Islet precursor cell (in vitro differentiated cells): ENCODE measurements at places on chromosomes 7 and 10.

DNA sequence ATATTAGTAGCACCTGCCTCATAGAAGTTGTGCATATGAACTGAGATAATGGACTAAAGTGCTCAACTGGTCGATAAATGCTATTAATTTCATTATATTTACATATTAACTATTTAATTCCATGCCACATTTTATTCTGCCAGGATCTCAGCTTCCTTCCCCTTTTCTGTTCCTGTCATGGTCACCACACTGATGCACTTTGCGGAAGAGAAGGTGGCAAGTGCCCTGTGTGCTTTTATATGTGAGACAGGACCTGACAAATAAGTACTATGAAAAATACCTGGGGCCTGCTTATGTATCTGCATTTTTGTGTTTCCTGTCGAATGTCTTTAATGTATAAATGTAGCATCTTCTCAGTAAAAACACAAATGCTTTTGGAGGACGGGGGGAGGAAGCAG, 12.2 kb downstream of the ATP6V0E2 start:
- no peak for DNase-seq

DNA sequence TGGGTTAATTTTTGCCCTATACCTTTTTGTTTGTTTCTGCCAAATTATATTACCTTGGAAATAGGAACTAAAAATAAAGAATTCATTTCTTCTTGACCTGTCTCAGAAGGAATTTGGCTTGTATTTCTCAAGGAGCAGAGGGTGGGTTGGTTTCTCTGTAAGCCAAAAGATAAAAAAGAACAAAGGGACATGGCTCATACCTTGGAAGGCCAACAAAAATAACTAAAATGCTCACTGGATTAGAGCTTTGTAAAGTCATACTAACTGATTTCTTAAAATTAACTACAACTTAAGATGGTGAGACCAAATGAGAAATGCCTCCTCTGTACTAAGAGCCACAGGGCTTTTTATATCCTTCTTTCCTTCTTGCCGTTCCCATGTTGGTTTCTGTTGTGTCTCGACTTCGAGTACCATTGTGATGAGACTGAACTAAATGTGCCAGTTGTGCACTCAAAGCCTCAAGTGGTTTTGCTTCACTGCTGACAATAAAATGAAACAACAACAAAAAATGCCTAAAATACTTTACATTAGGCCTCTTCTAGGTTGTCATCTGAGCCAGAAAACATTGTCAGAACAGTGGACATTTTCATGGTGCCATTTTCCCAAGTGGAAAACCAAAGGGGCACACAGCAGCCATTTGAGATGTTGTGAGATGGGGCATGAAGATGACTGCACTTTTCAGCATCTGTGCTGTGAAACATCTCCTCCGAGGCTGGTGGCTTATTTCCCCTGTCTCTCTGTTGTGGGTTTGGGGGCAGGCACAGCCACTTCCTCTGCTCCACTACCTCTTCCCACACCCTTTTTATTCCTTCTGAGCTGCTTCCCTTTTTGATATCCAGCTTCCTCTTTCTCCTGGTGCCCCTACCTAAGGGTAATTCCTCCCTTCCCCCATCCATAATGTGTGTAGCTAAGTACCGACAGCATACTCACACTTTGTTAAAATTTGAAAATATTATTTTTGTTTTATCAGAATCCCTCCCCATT, 51.8 kb upstream of the AGR3 start:
- no peak for DNase-seq

GRCh38 chr10:17234431-17234945, 6.4 kb downstream of the VIM start:
- no peak for DNase-seq

- no peak for DNase-seq
These were observed 496.9 kb upstream of the CELF2 start for GRCh38 chr10:10520491-10521385.

GRCh38 chr10:682931-683447, 6.5 kb downstream of the DIP2C start:
- no peak for DNase-seq

- peak; percentile 92 for DNase-seq
These were observed 138.1 kb upstream of the TCF7L2 start for GRCh38 chr10:112811741-112812551.

DNA sequence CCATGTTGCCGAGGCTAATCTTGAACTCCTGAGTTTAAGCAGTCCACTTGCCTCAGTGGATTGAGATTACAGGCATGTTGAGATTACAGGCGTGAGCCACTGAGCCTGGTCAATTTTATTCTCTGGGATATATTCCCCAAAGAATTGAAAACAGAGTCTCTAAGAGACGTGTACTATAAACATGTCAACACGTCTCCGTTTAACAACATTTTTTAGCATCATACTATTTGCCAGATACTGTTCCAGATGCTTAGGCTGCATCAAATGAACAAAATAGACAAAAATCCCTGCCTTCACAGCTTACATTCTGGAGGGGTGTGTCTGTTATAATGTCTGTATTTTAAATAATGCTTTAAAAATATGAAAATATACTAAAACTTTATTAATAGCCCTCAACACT, 54.1 kb upstream of the PRKG1 start:
- DNase-seq: no peak

GRCh38 chr7:139846297-139846696, 17.2 kb downstream of the TBXAS1 start:
- DNase-seq: no peak

- DNase-seq: peak; percentile 56
These were observed 74.3 kb downstream of the NKX6-2 start for GRCh38 chr10:132711613-132712121.

DNA sequence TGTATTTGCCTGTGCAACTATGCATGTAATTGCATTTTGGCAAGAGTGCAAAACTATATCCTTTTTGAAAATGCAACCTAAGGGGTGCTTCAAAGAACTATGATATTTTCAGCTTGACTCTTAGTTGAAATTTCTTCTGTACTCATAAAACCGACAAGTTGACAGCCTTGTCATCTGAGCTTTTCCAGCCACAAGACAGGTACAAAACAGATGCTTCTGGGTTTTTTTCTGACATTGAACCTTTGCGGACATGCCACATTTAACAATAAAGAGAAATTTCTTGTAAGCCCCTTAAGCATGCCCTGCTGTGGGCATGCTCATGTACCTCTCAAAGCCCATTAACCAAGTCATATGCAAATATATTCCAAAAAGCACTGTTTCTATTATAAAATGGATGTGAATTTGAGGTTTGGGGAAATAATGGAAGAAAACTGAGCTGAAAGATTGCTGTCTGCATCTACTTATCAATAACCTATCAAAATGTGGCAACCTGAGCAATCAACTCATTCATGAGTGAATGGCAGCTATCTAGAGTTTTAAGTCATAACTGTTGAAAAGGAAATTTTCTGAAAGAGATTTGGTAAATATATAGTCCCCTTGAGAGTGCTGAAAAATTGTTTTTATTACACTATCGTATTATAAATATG, 1117.0 kb upstream of the LRRTM3 start:
- DNase-seq: no peak

GRCh38 chr10:3090914-3091787, 23.8 kb downstream of the PFKP start:
- DNase-seq: peak; percentile 87

GRCh38 chr10:88249450-88249849, 333.7 kb downstream of the RNLS start:
- DNase-seq: peak; percentile 67

DNA sequence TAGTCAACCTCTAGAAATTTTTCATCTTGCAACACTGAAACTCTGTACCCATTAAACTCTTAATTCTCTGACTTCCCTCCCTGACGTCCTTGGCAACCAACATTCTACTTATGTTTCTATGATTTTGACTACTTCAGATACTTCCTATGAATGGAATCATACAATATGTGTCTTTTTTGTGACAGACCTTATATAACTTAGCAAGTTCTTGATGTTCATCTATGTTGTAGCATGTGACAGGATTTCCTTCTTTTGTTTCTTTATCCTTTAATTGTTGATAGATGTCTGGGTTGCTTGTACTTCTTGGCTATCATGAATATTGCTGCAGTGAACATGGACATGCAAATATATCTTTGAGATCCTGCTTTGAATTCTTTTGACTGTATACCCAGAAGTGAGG, 240.8 kb downstream of the ADK start:
- no peak for DNase-seq

- DNase-seq: no peak
These were observed 20.1 kb upstream of the C7orf33 start for GRCh38 chr7:148570510-148570909.

DNA sequence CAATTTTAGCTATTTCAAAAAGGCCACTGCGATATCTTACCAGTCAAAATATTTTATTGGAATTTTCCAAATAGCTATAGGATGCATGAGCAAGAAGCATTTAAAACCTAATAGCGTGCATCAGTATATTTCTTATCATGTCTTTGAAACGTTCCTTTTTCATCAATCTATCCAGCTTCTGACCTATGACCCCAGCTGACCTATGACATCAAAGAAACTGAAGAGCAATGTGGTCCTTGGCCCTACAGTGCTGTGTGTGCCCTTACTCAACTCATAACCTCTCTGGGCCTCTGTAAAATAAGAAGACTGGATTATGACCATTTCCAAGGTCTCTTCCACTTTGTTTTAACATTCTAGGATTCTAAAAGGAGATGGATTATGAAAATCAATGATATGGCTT, 118.2 kb downstream of the ZNF22 start:
- no peak for DNase-seq

GRCh38 chr7:49022448-49022847, 98.1 kb downstream of the CDC14C start:
- no peak for DNase-seq

GRCh38 chr10:100775871-100776270, 30.5 kb downstream of the PAX2 start:
- DNase-seq: no peak

GRCh38 chr10:127812041-127812440, 75.1 kb downstream of the FOXI2 start:
- peak; percentile 23 for DNase-seq

- DNase-seq: no peak
These were observed 1.6 kb downstream of the VIM start for GRCh38 chr10:17229717-17229966.

DNA sequence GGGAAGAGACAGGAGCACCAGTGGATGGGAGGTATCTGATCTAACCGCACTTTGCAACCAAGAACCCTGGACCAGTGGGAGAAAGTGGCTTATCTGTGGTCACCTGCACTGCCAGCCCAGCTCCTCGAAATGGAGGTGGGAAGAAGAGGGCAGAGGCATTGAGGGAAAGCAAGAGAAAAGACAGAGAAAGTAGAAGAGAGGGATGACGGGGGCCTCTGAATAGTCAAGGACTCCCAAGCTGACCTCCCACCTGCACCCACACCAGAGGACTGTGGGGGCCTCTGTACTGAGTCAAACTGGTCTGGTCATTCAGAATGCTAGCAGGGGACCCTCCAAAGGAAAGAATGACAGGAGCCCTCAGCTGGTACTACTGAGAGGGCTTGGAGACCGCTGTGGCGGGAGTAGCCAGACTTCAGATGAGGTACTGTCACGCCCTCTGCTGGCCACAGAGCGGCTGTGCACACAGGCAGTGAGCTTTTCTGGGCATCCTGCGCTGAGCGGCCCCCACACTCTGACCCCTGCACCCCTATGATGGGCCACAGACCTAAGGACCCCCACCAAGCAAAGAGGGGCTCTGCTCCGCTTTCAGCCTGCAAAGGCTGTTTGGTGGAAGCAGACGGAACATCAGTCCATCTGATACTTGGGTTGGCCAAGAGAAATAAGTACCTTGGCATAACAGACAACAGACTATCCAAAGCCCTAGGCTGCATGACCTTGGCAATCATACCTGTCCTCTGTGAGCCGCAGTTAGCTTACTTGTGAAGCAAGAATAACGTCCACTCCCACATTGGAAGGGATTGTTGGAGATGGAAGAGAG, 112.9 kb downstream of the COL13A1 start:
- DNase-seq: peak; percentile 77

GRCh38 chr10:132443983-132444876, 47.2 kb downstream of the PWWP2B start:
- DNase-seq: no peak

DNA sequence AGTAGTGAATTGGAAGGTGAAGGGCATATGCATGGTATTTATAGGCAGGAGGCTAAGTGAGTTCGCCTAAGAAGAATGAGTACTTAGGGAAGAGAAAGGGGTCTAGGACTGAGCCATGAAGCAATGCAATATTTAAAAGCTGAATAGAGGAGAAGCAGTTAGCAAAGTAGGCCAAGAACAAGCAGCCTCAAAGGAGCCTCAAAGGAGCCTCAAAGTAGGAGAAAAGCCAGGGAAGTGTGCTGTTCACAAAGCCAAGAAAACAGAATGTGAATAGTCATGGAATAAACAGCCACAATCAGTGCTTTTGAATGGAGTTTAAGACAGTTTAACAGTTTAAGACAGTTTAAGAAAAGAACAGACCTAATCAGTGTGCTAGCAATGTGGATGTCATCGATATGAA, 762.0 kb downstream of the SORCS1 start:
- DNase-seq: no peak

DNA sequence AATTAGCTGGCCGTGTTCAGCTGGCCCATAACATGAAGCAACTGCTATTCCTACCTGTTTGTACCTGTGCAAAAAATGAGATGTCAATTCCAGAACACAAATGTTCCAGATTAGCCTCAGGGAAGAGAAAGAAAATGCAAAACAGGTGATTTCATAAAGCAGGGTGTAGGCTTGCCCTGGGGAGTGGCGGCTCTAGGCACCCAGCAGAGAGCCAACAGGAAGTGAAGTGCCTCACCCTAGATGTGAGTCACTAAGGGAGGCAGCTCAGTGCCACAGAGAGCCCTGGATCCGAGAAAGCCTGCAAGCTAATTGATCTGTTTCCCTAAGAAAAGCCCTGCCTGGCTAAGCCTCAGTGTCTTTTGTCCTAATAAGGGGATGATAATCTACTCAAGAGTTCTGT, 240.0 kb downstream of the ARHGAP21 start:
- peak; percentile 87 for DNase-seq

- peak; percentile 68 for DNase-seq
These were observed 304.1 kb downstream of the PAXIP1 start for GRCh38 chr7:154698726-154699291.

DNA sequence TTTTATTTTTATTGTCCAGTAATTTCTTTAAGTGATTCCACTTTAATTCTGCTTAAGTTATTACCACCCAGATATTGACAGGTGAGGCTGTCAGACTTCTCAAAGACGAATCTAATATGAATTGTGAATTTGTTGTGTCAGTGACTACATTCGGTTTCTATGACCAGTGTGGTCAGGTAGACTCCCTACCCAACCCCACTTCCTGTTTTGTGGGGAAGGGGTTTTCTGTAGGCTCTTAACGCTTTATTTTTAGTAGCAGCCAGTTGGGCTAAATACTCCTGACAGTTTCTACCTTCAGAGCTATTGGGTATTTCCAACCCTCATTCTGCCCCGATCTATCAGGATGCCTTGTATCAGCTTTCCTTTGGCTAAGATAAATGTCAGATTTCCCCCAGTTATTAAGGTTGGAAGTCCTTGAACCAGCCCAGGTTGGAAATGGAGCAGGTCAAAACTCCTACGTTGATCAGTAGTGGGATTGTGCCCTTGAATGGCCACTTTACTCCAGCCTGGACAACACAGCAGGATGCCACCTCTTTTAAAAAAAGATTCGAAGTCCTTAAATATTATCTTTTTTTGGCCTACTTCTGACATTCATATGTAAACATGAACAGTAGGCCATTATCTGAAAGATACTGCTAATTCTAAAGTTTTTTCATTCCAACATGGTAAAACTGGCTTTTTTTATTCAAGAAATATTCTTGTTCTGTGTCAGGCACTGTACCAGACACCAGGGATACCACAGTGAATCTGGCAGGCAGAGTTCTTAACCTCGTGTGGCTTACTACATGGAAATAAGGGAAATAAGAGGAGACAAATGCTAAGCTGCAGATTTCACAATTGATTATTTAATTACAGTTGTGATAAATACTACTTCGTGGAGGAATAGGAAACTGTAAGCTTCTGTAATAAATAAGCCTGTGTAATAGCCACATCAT, 133.3 kb upstream of the SAMD8 start:
- no peak for DNase-seq
